Cardiac muscle cell (in vitro differentiated cells and primary cell): ENCODE measurements at places on chromosomes 4 and X.

DNA sequence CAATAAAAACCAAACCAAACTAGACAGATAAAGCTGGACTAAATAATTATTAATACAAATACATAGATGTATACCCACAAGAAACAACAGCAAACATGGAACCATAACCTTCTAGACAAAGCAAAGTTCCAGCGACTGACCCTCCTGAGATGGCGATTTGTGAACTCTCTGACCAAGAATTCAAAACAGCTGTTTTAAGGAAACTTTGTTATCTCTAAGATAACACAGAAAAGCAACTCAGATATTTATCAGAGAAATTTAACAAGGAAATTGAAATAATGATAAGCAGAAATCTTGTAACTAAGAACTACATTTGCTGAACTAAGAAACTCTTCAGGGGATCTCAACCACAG lies 23.4 kb upstream of the MTHFD2L start:
- DNase-seq = no peak

- no peak for DNase-seq
Measured at GRCh38 chrX:40448793-40449192, 132.0 kb upstream of the ATP6AP2 start.

DNA sequence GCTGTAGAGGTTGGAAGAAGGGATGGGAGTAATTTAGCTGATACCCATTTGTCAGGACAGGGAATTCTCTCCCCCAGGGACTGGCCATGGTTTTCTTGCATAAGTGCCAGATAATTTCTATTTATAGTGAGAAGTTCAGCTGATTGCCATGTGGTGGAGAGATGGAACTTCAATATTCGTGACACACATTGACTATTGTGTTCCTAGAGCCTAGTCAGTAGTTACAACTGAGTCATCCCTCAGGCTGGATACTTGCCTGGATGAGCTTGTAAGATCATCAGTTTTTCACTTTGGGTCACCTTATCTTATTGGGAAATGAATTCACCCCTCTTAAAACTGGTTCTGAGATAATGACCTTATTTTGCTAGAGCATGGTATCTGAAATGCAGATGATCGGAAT lies 32.2 kb downstream of the CFAP299 start:
- DNase-seq = no peak

GRCh38 chr4:56870946-56871345 lies 36.8 kb upstream of the REST start:
- no peak for DNase-seq

GRCh38 chr4:52728691-52729240 lies 22.5 kb downstream of the ERVMER34-1 start:
- DNase-seq = no peak

GRCh38 chr4:39324897-39325613 lies 41.1 kb downstream of the RFC1 start:
- no peak for DNase-seq

DNA sequence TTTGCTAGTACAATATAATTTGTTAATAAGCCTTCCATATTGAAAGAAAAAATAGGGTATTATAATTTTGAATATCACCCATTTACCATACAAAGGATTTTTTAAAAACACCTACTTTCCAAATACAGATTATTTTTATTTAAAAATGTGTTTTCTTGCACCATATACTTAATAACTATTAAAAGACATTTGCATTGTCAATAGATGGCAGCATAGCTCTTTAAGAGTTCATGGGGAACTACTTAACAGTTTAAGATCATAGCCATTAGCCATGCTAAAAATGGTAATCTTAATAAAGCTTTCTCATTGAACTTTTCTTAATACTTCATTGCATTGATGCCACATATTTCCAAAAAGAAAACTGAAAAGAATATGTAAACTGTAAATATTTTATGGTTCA lies 1995.9 kb downstream of the C4orf33 start:
- peak; percentile 52 for DNase-seq

DNA sequence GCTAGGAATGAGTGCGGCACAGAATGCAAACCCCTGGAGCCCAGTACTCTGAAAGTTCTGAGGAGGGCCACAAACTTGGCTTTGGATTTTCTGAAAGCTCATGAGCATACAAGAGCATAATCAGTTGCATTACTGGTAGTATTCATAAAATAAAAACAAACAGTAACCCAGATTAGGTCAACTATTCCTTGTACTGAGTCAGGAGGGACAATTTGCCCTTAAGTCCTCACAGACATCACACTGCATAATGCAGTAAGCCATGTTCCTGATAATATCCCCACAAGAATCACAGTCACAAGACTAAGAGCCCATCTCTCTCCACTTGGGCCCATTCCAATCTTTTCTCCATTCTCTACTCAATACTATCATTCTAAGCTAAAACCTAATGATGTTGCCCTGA lies 126.9 kb upstream of the NEIL3 start:
- DNase-seq = no peak

GRCh38 chr4:180578175-180578574 lies 1665.0 kb upstream of the TENM3 start:
- DNase-seq = no peak

DNA sequence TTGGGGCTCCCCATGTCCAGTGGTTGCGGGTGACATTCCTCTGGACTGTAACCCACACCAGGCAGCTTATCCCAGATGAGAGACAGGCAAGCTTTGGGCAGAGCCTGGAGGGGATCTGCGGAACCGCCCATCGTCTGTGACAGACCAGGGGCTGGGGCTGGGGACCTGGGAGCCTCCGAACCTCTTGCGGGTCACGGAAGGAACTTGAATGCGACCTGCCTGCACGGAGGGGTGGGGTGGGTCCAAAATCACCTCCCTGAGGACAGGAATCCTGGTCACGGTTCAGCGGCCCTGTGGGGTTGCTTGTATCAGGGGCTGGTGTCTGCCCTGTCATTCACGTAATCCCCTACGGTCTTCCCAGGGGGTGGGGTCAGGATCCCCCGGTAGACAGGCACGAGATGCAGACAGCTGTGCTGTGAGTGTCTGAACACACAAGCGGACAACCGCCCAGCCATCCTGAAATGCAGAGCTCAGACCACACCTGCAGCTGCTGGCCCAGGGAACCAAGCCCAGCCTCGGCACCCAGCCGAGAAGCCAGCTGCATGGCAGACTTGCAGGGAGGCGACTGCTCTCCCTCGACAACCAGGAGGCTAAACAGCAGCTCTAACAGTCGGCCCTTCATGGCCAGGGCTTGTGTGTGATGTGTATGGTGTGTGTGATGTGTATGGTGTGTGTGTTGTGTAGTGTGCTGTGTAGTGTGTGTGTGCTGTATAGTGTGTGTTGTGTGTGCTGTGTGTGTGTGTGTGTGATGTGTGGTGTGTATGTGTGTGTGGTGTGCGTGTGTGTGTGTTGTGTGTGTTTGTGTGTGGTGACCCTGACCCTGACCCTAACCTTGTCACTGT lies 105.9 kb upstream of the ADRA2C start:
- DNase-seq = no peak

- no peak for DNase-seq
Measured at GRCh38 chr4:5455003-5455585, 253.3 kb downstream of the EVC2 start.

- DNase-seq = no peak
Measured at GRCh38 chr4:159370286-159370685, 267.4 kb downstream of the RAPGEF2 start.

GRCh38 chrX:70292788-70293187 lies 2.9 kb downstream of the KIF4A start:
- peak; percentile 23 for DNase-seq

- DNase-seq = no peak
Measured at GRCh38 chr4:178148106-178148505, 705.9 kb upstream of the AGA start.

DNA sequence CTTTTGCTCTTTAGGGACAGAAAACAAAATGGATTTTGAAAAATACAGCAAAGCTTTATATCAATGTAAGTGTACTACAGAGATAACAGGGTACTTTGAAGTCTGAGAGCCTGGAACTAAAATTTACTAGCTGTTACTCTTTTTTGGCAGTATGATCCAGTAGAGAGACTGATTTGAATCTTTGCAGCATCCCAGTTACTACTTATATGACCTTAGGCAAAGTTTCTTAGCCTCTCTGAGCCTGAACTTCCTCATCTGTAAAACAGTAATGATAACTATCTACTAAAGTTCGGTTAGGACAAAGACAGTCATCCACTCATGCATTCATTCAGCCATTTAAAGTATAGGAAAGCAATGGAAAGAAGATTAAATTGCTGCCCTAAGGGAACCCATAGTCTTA lies 10.1 kb downstream of the BRWD3 start:
- no peak for DNase-seq

DNA sequence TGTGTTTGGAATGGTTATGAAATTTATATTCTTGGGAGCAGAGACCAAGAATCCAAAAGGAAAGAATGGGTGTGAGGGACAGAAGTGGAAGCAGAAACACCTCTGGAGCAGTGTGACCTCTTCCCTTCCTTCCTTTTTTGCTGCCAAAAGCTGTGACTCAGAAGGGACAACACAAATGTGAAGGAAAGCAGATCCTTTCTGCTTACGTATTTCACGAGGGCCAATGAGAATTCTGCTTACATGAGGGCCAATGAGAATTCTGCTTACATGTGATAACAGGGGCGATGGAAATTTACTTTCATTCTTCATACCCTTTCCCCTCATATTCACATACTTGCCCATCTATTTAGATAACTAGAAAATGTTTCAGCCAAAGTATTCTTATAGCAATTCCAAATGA lies 404.6 kb downstream of the PRDM5 start:
- DNase-seq = no peak

- DNase-seq = no peak
Measured at GRCh38 chr4:21882051-21882839, 66.3 kb downstream of the KCNIP4 start.

GRCh38 chr4:5399790-5400421 lies 308.5 kb downstream of the EVC2 start:
- peak; percentile 65 for DNase-seq

- no peak for DNase-seq
Measured at GRCh38 chr4:66266035-66266434, 595.7 kb upstream of the EPHA5 start.

DNA sequence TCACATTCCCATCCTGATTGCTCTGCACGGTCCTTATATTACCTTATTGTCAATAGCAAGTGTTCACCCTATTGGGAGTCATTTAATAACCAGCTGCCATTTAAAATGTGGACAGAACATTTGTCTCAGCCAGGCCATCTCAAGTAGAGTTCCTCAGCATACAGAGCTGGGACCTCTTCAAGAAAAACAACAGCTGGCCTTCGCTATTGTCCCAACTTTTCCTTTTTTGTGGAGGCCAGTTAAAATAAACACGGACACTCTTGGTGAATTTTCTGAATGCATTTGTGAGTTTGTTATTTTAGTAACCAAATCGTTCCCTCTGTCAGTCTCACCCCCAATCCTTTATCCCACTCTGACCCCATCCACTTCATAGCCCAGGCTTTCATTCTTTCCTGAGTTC lies 395.3 kb upstream of the PITX2 start:
- DNase-seq = no peak

DNA sequence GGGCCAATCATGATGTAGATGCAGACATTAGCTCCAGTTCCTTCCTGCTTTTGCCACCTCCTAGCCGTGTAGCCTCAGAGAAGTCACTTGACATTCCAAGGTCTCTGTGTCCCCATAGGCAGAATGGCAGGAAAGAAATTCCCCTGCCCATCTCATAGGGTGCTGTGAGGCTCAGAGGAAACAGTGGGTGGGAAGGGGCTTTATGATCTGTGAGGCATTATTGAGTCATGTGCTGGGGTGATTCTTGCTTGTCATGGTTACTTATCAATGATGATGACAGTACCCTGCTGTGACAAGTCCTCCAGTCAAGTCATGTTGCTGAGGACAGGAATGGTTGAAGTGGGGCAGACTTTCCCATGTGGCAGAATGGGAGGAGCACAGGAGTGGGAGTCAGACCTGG lies 63.7 kb downstream of the MSX1 start:
- DNase-seq = no peak
